Activated CD4-positive, alpha-beta T cell treated with anti-CD3 and anti-CD28 coated beads, Interleukin-2, amount 10 ng/mL, durations not matched to agents 24 days and 14 days (primary cell): ENCODE measurements at places on chromosomes 4 and X.

DNA sequence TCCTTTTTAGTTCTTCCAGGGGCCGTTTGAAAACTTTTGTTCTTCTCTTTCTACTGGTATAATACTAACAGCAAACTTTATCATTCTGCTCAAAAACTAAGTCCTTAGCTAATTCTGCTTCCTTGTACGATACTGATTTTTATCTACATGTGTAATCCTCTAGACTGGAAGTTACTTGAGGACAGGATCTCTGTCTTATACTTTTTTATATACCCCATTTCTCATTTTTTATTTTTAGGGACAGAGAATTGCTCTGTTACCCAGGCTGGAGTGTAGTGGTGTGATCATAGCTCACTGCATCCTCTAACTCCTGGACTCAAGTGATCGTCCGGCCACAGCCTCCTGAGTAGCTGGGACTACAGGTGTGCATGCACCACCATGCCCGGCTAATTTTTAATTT, 2.2 kb downstream of the COX7B start:
- DNase-seq = no peak

GRCh38 chr4:184479516-184479950, 5.2 kb upstream of the IRF2 start:
- no peak for DNase-seq

DNA sequence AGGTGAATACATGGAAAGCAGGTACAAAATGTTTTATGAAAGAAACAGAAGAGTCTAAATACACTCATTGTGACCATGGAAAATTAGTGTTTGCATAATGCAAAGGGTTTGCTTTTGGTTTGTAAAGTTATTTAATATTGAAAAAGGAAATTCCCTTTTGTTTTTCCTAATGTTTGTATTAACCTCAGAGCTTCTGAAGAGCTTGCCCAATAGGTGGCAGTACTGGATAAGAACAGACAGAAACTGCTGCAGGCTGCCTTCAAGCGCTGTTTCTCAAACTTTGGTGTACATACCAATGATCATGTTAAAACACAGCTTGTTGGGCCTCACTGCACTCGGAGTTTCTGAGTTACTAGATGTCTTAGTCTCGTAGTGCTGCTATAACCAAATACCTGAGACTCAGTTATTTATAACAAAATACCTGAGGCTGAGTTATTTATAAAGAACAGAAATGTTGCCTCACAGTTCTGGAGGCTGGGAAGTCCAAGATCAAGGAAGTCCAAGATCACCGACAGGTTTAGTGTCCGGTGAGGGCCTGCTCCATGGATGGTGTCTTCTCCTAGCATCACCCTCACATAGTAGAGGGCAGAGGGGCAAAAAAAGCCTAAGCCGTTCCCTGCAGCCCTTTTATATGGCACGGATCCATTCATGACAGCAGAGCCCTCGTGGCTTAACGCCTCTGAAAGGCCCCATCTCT, 54.2 kb downstream of the SUPT20HL2 start:
- DNase-seq = peak; percentile 74

GRCh38 chr4:184284336-184284690, 66.6 kb upstream of the ENPP6 start:
- DNase-seq = no peak

DNA sequence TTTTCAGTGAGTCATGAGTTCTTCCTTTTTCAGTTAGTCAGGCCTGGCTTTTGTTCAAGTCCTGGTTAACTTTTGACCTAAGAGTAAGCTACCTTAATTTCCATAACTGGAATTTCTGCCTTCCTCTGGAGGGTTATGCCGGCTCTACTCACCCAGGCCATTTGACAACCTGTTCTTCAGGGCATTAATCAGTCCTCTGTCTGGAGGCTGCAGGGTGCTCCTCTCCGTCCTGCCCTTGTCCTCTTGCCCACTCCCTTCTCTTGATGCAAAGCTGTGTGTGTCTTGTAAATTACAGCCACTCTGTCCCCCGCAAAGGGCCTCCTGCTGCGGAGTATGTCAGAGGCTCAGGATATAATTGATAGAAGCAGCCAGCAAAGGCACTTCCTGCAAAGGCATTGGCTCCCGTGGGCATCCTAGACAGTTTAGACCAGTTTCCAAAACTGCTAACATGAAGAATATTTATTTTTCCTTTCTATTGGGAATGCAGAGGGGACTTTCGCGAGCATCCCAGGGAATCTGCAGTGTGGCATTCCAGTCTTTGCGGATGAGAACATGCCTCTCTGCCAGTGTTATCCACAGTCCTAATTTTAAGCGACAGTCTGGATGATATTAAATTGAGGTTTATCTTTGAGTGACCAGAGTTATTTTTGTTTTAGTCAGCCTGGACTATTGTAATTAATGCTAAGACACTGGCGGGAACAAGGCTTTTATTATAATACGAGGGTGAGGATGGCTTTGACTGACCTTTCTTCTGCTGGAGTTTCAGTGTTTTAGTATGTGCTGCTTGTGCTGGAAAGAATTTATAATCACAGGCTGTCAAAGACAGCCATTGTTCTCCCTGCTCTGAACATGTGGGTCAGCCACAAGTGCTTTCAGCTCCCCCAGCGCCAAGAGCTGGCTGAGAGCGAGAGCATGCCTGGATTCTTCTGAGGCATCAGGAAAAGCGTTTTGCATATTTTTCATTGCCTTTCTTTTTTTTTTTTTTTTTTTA, 74.2 kb downstream of the LIMCH1 start:
- DNase-seq = no peak

DNA sequence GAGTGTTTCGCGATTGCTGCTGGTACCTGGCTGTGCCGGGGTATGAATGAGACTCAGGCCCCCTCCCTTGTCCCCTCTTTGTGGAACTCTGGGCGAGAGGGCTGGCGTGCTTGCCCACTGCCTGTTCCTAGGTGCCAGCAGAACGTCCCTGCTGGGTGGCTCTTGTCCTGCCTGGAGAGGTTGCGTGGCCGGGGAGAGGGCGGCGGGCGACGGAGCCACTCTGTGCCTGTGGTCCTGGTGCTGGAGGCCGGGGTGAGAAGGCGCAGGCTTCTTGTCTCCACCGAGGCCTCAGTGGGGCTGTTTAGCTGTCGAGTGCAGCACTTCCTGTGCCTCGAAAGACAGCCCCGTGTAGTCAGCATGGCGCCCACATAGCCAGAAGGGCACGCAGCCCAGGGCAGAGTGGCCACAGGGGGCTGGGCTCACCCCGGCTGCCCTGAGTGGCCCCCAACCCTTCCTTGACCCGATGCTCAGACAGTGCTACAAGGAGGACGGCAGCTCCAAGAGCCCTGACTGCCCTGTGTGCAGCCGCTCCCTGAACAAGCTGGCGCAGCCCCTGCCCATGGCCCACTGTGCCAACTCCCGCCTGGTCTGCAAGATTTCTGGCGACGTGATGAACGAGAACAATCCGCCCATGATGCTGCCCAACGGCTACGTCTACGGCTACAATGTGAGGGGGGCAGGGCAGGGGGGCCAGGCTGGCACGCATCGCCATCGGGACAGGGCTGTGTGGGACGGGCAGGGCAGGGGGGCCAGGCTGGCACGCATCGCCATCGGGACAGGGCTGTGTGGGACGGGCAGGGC, 8.9 kb upstream of the UVSSA start:
- no peak for DNase-seq

DNA sequence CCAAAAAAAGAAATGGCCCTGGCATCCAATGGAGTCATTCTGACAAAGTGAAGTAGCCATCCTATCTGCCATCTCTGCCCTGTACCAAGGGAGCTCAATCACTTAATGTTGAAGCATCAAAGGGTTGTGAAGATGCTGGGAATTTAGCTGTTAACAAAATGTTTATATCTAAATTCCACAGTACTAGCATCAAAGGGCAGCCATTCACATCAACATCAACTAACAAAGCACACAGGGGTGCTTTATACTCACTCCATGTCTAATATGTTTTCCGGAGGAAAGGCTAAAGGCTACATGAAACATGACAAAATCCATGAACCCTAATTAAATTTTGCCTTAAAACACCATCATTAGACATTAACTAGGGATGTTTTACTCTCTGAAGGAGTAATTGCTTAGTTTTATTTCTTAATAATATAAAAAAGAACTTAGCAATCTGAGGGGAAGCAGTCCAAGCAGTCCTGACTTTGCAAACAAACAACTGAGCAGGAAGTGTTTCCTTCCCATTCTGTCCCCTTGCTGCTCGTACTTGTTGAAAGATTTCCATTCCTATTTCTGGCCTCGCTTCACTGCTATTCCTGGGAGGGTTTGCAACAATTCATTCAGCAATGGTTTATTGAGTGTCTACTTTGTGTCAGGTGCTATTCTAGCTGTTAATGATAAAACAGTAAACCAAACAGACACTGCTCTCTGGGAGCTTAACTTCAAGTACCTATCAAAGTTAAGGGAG, 208.6 kb upstream of the SLC7A11 start:
- DNase-seq = no peak

- DNase-seq = no peak
These were observed 79.1 kb downstream of the MID1IP1 start for GRCh38 chrX:38880296-38880854.

DNA sequence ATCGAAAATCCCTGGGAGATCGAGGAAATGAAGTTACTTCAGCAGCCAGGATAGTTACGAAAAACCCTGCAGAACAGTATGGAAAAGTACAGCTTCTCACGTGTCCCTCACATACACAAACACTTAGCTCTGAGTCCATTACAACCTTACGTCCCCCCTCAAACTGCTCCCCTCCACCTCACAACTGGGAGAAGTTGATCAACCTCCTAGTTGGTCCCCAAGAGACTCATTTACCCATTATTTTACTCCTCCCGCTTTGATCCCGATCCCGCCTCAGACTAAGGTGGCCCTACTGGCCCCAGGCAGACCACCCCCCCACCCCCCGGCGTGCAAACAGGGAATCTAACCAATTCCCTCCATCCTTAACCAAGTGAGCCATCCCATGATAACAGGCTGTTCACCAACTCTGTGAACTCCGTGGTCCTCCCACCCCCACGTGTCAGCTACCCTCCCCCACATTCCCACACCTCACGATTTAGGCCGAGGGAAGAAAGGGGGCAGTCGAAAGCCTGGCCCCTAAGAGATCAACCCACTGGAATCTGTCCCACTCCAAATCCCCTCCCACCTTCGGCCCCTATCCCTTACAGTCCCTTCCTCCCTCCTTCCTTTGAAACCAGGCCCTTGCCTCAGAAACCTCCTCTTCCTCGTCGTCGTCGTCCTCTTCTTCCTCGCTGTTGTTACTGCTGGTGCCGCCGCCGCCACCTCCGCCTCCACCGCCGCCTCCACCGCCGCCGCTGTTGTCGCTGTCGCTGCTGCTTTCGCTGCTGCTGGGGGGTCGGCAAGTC, 755 bp downstream of the ANKRD17 start:
- DNase-seq = peak; percentile 72

DNA sequence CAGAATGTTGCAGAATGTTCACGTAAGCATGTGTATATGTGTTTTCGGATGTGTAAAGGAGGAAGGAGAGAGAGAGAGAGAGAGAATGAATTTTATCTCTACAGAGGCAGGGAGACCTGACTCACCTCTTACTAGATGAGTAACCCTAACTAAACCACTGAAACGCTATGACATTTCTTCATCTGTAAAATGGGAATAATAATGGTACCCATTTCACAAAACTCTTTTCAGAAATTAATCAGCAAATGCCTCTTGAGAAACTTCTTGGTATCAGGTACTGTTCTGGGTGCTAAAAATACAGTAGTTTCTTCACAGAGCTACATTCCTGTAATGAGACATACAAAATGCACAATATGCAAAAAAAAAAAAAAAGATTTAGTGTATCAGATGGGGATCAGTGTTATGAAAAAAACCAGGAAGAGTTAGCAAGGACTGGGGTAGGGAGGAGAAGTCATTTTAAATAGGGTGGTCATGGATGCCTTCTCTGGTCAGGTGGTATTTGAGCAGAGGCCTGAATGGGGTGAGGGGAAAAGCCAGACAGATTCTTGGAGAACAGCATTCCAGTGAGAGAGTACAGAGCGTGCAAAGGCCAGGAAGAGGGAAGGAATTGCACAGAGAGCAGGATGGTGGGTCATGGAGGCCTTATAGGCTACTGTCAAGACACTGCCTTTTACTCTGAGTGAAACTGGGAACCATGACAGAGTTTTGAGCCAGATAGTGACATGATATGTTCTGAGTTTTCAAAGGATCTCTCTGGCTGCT, 84.9 kb upstream of the SPANXB1 start:
- peak; percentile 42 for DNase-seq

DNA sequence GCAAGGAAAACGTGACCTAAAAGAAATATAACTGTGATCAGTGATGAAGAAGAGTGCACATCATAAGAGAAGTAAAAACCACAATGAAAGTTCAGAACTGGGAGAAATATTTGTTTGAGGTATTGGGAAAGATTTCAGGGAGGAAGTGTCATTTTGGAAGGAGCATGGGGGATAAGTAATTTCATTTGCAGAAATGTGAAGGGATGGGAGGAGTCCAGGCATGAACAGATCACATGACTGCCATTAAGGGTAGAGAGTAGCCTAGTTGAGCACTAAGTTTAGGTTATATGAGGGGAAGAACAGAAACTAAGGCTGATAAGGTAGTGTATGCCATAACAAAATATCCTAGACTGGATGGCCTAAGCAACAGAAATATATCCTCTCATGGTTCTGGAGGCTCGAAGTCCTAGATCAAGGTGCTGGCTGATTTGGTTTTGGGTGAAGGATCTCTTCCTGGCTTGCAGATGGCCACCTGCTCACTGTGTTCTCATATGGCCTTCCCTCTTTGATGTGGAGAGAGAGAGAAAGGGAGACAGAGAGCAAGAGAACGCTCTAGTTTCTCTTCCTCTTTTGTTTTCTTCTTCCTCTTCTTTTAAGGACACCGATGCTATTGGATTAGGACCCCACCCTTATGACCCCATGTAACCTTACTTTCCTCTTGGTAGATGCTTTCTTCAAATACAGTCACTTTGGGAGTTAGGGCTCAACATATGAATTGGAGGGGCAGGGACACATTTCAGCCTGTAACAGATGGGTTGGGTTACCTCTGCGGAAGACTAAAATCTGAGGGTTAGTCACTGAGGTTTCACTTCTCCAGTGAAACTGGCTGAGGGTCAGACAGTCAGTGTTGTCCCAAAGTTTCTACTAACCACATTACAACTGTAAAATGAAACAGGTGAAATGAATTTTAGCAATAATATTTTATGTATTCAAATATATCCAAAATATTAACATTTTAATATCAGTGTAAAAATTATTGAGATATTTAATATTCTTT, 77.9 kb downstream of the EGF start:
- DNase-seq = no peak

DNA sequence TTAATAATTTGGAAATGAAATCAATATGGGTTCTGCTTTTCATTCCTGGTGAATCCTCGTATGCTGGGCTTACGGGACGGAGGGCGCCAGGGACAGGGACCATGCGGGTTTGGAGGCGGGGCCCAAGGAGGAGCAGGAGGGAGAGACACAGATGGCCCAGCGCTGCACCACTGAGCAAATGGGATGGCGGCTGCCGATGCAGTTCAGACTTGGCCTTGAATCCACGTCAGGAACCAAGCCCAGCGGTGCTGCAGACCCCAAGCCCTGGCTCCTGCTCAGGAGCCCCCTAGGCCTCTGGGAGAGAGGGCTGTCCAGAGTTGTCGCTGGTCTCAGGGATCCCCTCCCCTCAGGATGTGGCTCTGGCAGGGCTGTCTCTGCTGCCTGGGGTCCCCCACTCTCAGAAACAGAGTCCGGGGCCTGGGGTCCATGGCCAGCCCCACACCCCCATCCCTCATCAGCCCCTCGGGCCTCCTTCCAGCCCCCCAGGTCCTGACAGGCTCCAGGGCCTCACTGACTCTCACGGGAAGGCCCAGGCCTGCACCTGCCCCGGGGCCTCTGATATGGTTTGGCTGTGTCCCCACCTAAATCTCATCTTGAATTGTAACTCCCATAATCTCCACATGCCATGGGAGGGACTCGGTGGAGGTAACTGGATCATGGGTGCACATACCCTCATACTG, 75.2 kb downstream of the FAM53A start:
- DNase-seq = no peak

- no peak for DNase-seq
These were observed 46.4 kb downstream of the ACOX3 start for GRCh38 chr4:8394061-8394519.

GRCh38 chrX:124388562-124388961, 42.2 kb downstream of the SH2D1A start:
- peak; percentile 84 for DNase-seq
